Activated CD4-positive, alpha-beta memory T cell treated with anti-CD3 and anti-CD28 coated beads for 36 hours (primary cell): ENCODE measurements at places on chromosomes 1 and 21. TPM values are rescaled to one million over a fixed set of nuclear protein-coding genes. Genes with fewer than 3 reads are reported as not detected.

DNA sequence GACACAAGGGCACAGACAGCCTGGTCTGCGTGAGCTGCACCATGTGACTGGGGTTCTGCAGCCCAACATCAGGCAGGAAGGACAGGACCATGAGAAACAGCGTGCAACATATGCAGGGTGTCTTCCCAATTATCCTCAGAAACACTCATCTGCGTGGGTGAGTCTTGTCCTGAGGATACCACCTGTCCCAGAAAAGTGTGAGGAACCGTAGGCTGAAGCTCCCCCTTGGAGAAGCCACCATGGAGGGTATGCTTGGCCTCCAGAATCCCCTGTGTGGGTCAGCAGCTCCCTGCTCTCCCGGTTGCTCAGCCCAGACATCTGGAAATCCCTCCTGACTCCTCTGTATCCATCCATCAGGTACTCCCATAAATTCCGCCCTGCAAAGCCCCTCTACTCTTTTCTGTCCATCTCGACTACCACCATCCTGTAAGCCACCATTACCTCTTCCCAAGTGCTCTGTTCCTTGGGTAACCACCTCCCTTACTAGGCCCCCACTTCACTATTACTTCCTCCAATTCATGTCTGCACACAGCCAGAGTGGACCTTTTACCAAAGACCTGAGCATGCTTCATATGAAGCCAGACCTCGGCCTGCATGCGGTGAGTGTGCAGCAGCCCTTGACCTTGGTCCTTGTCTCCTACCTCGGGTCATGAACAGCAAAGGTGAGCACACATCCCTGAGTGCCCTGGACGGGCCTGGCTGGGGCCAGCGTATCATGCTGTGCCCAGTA is 33.0 kb downstream of the ETS2 start:
- DNase-seq = no peak

GRCh38 chr1:209073879-209074278 is 509.6 kb upstream of the CAMK1G start:
- DNase-seq = no peak

DNA sequence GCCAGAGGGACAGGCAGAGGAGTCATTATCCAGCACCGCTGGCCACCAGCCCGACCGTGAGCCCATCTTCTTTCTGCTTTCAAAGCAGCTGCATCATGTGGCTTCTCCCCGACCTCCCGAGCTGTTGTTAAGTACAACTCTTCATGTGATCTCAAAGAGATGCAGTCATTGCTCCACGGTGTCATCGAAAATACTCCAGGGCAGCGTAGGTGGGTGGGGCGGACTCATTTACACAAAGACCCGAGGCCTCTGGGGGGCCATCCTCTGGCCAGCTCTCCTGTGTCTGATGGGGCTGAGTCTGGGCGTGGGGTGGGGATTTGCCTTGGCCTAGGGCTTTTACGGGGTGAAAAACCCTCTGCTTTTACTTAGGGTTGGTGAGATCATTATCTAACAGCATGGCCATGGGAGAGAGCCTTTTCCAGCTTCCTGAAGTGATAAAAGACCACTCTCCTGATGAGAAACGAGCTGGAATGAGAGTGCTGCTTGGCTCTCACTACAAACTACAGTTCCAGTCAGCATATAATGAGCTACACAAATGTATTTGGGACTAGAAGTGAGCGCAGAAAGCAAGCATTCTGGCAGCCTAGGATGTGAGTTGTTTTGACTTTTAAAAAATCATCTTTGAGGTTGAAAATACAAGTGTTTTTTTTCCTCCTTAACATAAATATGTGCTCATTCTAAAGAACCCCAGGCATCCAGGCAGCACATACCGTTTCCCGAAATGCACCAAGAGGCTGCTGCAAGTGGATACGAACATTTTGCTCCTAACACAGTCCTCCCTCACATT is 165.0 kb downstream of the RHOU start:
- no peak for DNase-seq

DNA sequence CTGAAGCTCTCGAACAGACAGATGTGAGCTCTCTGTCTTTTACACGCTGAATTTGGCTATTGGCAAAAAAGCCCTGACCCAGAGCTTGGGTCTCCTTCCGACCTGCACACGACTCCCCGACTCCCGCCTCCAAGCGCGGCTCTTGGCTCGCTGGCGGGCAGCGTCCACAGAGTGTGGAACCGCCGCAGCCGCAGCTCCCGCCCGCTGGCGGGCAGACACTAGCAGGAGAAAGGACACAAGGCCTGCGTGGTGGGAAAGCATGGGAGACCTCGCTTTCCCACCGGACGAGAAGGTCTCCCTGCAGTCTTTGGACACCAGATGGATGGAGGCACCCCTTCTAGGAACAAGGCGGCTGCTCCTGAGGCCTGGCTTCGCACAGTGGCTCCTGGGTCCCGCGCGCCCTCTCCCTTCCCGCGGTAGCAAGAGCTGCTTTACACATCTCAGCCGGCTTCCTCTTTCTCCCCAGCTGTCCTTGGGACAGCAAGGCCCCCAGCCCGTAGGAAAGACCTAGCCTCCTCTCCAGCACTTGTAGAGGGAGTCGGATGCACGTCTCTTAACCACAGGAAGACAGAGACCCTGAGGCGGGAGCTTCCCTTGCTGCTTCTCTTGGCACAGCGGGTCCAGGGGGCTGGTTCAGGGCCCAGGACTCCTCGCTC is 92.1 kb downstream of the PRKAB2 start:
- peak; percentile 39 for DNase-seq

The AQP10 gene
- total RNA-seq = not detected
